GM19239 (cell line): ENCODE measurements at places on chromosomes 6 and 20.

DNA sequence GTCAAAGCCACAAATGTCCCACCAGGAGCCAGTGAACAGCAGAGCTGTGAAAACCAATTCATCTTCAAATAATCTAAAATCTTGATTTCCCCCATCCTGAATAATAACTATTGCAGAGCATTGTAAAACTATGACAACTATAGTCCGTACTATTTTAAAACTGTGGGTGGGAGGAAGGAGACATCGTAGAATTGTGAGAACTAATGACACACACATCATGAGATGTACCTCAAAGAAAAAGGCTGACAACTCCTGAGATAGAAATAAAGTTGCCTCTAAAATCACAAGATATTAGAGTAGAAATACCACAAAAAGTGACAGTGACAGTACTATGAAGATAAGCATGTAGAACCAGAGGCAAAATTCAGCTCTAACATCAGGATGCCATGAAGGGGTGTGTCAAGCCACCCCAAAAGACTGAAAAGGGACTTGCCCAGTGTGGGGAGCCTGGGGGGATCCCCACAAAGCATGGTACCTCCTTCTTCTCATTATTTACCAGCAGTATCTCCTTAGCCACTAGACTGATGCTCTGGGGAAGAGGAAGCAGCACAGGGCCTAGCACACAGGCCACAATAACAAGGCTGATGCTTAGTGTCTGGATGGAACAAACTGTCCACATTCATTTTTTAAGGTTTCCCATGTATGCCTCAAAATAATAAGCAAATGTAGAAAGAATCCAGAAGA lies 13.4 kb downstream of the NAPB start:
- DNase-seq, result no peak

GRCh38 chr6:14743474-14744211 lies 502.2 kb upstream of the JARID2 start:
- no peak for DNase-seq

GRCh38 chr6:53523511-53524454 lies 21.1 kb downstream of the GCLC start:
- DNase-seq, result no peak

DNA sequence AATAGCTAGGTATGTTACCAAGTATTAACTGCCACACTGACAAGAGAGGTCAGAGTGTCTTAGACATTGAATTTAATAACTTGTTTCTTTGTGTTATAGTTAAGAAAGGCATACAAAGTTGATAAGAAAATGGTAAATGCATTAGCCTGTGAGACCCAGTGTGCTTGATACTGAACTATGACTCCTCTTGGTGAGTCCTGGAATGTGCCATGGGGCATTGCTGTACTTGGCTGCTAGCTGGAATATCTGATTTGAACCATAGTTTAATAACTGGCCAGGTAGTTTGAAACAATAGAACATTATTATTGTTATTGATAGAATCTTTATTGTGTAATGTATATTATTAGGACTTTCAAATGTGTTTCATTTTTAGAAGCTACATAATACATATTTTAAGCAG lies 70.0 kb downstream of the ZFAND3 start:
- DNase-seq, result no peak

DNA sequence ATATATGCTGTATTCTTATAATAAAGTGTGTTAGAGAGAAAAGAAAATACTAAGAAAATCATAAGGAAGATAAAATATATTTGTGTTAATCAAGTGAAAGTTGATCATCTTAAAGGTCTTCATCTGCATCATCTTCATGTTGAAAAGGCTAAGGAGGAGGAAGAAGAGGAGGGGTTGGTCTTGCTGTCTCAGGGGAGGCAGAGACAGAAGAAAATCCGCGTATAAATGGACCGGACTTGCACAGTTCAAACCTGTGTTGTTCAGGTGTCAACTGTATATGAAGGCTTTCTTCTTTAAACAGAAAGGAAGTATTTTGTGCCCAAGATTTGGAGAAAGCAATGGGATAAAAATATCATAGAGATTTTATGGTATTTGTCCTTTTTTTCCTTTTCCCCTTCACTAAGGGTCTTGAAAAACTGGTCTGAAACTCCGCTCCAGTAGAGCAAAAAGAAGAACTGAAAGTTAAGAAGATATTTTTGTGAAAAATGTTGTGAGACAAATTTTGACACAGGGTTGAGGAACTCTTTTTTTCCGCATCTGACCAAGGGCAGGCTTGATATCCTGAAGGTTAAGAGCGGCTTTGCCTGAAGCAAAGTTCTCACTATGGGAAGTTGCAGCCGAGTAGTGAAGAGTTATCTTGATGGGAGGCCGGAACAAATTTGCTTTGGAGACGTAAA lies 350.7 kb downstream of the LAMA2 start:
- DNase-seq, result no peak

- DNase-seq, result peak; percentile 70
Measured at GRCh38 chr6:33632558-33633039, 11.5 kb downstream of the ITPR3 start.

- no peak for DNase-seq
Measured at GRCh38 chr6:121335087-121336008, 1.1 kb upstream of the TBC1D32 start.

GRCh38 chr6:55562318-55562717 lies 16.7 kb downstream of the HMGCLL1 start:
- DNase-seq, result no peak

GRCh38 chr6:149983145-149983544 lies 19.4 kb downstream of the ULBP1 start:
- DNase-seq, result no peak

DNA sequence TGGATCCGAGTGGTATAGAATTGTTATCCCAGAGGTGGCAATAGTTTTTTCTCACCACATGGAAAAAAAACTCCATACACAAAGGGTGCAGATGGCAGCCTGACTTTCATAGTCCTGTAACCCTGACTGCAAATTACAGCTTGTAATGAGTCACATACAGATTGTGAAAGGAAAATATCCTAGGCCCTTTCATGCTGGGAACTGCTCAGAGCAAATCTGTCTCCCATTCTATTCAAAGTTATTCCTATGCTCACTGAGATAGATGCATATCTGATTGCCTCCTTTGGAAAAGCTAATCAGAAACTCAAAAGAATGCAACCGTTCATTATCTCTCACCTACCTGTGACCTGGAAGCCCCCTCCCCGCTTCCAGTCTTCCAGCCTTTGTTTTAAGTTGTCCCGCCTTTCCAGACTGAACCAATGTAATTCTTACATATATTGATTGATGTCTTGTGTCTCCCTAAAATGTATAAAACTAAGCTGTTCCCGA lies 108.7 kb upstream of the MAP3K4 start:
- no peak for DNase-seq

DNA sequence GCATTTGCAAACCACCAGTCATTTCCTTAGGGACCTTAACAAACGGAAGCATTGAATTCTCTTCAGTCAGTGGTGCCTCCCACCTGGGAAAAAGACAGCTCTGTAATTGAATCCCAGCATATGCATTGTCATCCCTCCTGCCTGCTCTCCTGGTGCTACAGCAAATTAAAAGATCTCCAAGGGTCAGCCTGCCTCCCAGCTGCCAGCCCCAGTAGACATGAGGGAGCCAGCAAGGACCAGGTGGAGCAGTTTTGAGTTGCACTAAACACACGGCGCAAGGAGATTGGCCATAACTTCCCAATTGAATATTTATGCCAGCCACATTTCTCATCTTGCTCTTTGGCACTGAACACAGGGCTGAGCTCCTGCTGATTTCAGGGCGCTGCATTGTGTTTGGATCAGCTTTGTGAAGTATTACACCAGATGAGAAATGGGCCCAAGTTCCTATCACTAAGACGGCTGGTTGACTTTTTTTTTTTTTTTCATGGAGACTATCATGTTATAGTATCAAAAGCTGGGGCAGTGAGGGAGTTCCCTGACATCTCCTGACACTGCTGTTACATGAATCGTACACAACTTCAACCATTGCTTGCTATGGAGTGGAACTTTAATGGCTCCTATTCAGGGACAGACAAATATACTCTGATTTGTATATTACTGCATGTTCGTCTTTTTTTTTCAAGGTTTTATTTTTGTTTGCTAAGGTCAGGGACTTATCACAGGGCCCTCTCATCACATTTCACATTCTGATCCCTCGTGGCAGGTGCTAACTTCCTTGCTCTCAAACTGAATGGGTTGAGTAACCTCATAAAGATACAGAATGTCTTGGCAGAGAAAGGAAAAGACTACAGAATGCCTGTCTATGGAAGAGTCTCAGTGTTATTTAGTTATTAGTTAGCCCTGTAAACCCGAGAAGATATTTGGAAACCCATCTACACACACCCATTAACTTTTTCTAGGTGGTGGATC lies 191.1 kb downstream of the EYA4 start:
- DNase-seq, result no peak

DNA sequence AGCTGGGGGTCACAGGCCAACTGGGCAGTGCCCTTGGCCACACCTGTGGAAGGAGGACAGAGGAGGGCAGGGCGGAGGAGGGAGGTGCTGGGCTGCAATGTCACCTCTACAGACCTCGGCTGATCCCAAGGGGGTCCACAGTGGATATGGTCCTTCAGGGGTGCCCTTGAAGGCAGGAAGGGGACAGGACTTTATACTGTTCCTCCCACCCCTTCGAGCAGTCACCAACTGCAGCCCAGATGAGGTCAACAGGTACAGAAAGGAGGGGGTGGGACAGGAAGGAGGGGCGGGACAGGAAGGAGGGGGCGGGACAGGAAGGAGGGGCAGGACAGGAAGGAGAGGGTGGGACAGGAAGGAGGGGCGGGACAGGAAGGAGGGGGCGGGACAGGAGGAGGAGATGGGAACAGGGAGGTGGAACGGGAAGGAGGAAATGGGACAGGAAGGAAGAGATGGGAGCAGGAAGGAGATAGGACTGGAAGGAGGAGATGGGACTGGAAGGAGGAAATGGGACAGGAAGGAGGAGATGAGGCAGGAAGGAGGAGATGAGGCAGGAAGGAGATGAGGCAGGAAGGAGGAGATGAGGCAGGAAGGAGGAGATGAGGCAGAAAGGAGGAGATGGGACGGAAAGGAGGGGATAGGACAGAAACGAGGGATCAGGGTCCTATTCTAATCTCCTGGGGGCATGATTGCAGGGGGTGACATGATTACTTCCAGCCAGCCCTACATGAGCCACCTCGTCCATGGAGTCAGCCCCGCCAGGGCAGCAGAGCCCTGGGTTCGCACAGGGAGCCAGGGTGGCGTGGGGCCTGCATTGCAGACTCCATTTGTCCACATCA lies 19.4 kb upstream of the MRGBP start:
- peak; percentile 92 for DNase-seq

GRCh38 chr6:101445527-101445926 lies 52.0 kb downstream of the GRIK2 start:
- no peak for DNase-seq

- no peak for DNase-seq
Measured at GRCh38 chr6:88749849-88750248, 213.6 kb downstream of the RNGTT start.

DNA sequence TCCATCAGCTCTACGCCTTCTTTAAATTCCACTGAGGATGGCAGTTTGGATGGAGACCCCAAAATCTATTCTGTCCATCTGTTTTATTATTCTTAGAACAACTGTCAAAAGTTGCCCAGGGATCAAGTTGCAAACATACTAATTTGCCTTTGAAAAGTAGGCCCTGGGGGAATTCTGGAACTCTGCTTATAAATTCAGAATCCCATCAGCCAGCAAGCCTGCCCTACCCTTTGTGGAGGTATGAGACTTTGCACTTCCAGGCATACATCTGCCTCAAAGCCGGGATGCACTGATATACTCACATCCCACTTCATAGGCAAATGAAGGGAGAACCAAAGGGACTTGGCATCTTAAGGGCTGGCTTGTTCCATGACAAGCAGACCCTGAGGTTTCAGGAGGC lies 93.6 kb downstream of the INSM1 start:
- DNase-seq, result no peak

DNA sequence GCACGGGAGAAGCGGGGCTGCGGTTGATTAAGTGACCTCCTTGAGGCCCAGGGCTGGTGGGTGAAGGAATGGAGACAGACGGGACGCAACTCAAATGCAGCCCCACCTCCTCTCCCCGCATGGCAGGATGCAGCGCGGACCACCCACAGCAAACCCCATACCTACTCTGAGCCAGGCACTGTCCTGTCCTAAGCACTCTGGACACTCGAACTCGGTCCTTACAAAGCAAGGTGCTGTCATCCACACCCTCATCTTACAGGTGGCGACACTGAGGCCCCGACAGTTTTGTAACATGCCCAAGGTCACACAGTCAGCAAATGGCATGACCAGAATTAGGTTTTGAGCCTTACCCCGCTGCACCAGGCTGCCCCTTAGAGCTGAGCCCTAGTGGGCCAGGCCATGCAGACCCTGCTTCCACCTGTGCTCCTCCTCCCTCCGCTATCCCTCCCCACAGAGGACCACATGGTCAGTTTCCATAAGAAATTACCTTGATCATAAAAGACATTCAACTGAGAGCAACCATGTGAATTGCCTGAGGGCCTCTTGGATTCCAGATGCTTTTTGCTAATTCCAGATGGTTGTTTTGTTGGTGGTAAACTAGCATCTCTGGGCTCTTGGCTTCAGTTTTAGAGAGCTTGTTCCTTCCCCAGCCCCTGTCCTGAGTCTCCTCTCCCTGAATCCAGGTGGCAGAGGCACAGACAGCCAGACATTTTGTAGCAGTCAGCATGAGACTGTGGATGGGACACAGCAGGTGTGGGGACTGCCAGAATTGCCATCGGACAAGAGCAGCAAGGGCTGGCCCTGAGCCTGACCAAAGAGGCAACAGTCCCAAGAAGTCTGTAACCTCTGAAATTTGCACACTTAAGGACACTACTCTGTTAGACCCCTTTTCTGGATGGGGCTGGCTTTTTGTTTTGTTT lies 171.9 kb upstream of the PMEPA1 start:
- no peak for DNase-seq

DNA sequence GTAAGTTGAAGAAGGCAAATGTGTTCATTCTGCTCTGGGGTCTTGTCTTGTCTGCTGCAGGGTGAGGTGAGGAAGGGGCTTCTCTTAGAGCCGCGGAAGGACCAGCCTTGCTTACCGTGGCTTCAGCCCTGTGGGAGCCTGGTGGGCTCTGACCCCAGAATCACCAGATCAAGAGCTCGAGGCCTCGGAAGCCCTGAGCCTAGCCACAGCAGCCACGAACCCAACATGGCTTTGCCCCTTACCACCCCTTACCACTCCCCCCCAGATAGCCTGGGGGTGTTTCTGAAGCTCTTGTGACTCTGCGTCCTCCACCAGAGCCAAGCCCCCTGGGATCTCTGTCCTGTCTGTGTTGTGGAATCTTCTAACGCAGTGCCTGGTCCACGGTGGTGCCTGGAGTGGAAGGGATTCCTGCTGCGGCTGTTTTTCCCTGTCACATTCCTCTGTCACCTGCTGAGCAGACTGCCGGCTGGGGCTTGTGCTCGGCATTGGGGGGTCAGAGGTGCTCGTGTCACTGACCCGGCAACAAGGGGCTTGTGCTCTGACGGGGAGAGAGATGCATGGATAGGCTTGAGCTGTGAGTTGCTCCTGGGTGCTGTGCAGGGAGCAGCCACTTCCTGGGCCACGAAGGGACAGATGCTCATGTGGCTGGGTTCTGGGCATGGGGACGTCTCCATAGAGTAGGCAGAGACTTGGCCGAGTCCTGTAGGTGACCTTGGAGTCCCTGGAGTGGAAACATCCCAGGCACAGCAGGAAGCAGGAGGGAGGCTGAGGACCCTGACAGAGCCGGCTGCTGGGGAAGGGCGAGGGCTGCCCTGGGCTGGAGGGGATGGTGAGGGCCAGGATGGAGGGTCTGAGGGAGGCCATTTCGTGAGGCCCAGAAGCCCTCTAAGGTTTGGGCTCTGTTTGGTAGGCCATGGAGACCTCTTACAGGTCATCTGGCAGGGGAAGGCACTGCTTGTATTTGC lies 316.0 kb downstream of the QKI start:
- no peak for DNase-seq

GRCh38 chr6:148263010-148263409 lies 79.6 kb upstream of the SASH1 start:
- no peak for DNase-seq

- no peak for DNase-seq
Measured at GRCh38 chr20:9015984-9016324, 52.9 kb upstream of the PLCB4 start.

- DNase-seq, result no peak
Measured at GRCh38 chr6:64266351-64266821, 630.8 kb downstream of the PHF3 start.
